Mesothelial cell of epicardium (in vitro differentiated cells): ENCODE measurements at places on chromosomes 1 and 21.

- DNase-seq: no peak
Measured at GRCh38 chr1:59150577-59151386, 146.1 kb upstream of the FGGY start.

DNA sequence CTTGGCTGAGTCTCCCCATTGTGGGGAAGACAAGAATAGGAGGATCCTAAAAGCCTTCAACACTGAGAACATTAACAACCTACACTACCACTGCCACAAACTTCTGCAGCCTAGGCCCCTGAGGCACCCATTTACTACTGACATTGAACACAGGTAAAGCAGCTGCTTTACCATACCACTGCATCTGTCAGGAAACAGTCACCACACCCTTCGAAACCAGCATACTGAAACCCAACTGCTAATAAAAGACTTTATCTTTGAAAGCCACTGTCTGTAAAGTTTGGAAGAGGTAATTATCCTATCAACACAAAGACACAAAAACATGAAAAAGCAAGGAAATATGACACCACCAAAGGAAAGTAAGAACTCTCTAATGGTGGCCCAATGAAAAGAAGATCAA lies 7.4 kb downstream of the IFNAR1 start:
- no peak for DNase-seq

DNA sequence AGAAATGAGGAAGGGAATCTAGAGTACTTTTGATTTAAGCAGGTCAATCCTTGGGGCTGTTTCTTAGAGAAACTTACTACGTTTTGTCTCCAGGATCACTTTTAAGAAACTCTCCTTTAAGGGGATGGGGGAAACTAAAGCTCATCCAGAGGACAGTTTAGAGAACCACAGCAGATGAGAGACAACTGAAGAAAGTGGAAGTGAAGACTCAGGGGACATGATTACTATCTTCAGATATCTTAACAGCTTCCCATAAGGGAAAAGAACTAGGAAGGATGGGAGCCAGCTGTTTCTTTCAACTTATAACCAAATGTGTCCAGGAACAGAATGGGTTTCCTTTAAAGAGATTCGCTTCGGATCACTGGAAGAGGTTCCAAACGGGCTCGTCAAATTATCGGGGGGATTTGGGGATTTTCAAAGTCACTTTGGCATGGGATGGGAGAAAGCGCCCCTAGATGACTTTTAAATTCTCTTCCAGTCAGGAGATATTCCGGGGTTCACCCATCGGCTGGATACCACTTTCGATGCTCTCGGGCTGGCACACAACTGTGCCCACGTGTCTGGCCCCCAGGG lies 1.2 kb downstream of the SCMH1 start:
- no peak for DNase-seq

- no peak for DNase-seq
Measured at GRCh38 chr1:82398357-82398756, 597.6 kb downstream of the ADGRL2 start.

- DNase-seq: no peak
Measured at GRCh38 chr1:116908820-116909511, 750 bp upstream of the PTGFRN start.

GRCh38 chr1:172224871-172225270 lies 195.6 kb upstream of the C1orf105 start:
- DNase-seq: no peak

DNA sequence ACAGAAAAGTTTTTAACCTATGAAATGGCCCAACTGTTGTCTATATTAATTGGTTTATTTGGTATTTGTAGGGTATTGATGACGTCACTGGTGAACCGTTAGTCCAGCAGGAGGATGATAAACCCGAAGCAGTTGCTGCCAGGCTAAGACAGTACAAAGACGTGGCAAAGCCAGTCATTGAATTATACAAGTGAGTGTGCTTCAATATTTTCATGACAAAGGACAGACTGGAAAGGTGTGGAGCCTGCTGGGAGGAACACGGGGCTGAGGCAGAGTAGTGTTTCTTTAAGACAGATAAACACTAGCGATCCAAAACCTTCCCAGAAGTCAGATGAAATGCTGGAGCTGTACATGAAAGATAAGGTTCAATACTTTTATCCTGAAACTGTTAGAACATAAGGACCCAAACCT lies 76.7 kb downstream of the AK4 start:
- no peak for DNase-seq

DNA sequence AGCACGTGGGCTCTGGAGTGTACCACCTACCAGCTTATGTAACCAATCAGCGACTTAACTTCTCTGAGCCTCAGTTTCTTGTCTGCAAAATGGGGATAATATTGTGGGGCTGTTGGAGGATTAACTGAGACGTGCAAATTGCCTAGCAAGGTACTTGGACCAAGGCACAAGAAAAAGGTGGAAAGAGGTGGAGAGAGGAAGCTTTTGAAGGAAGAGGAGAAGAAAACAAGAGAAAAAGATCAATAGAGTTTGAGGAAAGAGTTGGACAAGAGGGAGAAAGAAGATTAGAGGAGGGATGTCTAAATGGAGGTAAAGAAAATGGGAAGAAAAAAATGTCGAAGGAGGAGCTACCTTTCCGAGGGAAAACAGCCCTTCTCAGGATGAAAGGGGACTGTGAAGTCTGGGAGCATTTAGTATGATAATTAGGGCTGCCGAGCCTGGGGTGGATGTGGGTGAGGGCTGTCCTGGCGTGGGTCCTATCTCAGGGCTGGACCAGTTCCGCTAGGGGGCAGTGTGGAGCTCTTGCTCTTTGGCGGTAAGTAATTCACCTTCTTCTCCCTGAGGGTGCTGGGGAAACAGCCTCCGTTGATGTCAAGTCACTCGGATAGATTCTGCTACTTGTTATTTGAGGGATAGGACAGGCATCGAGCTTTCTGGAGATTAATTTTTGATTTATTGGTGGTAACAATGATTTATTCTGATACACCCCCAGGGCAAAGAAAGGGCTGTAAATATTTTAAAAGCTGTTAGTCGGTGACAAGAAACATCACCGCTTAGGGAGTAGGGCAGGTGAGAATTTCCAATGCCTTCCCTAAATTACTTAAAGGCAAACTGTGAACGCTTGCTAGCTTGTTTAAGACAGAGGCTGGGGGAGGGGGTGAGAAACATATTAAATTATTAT lies 79.0 kb upstream of the NFASC start:
- DNase-seq: peak; percentile 72

GRCh38 chr1:197319631-197320030 lies 51.6 kb downstream of the CRB1 start:
- no peak for DNase-seq

DNA sequence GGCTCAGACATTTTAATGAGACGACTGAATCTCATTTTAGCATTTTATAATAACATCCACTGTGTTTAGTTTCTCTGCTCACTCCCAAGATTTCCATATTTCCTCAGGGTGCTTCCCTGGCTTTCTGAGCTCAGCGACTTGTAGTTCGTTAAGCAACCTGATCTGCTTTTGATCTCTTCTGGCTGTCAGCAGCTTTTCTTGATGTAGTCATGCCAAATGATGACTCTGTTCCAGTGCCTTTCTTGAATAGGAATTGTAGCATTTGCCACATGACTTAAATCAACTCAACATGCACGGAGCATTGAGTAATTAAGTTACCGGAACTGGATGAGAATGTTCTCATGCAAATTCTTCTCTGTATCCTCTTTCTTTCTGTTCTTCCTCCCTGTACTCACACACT lies 246.1 kb downstream of the FMN2 start:
- no peak for DNase-seq
